ENCODE measurements at places on chromosomes 4 and X. TPM values are rescaled to one million over a fixed set of nuclear protein-coding genes. Genes with fewer than 3 reads are reported as not detected.

HSFX1 gene
- 0.76 TPM for total RNA-seq

LPAR4 gene
- not detected for total RNA-seq

FRG2 gene
- total RNA-seq = not detected

DNA sequence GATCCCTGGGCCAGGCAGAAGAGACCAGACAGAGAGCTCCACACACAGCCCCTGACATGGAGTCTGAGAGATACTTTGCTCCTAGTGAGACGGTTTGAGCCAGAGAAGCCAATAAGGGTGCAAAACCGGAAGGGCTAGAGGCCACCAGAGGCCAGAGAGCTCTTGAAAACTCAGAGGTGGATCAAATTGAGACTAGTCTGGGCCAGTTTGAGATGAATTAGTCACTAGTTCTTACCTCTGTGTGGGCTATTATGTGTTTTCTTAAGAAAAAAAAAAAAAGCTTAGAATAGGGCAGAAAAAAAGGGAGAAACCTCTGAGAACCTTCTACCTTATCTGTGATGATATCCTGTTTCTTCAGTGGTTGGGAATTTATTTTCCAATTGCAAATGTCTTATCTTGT lies 110.4 kb upstream of the EDNRA start:
- no peaks in the 10 kb centered on the region for H3K36me3 ChIP-seq
- H3K27me3 ChIP-seq = no peaks in the 10 kb centered on the region
- H3K4me1 ChIP-seq = no peaks in the 10 kb centered on the region
- DNase-seq = no peak

DNA sequence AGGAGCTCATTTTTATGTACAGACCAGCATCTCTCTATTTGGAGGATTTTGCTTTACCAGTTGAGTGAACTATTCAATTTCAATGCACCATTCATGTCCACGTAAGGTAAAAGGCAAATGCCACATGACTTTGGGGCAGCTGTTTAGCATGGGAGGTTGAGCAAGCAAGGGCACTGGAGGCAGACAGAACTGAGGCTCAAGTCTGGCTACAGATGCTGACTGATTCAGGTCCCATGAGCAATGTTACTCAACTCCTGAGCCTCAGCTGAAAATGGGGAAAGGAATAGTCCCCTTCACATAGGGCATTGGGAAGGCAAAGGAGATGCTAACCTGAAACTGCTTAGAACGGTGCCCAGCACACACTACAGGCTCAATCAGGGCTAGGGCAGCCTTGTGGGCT lies 93.0 kb upstream of the MTM1 start:
- H3K4me3 ChIP-seq = no peak overlapping the region
- H3K4me1 ChIP-seq = peaks cover 18% of the 10 kb centered on the region
- no peaks in the 10 kb centered on the region for H3K36me3 ChIP-seq
- no peak overlapping the region for H3K27ac ChIP-seq
- no peak for DNase-seq
- no peaks in the 10 kb centered on the region for H3K27me3 ChIP-seq

DNA sequence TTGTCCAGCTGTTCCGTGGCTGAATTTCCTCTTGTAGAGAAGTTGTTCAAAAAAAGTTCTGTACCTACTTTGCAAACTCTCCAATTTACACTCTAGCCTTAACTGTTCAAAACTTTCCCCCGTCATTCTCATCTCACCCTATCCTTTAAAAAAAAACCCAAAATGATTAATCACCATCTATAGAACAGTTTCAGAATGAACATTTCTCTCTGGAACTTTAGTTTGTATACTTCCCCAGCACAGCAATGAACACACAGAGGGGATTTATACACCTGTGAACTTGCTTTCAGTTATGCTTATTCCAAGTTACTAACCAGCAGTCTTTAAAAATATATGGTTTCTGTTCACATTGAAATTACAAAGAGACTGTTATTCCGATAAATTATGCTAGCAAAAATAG lies 1.2 kb downstream of the GEMIN8 start:
- peak overlapping the region; percentile 98 for H3K27ac ChIP-seq
- peak overlapping the region; percentile 63 for H3K4me3 ChIP-seq
- H3K4me1 ChIP-seq = peaks cover 19% of the 10 kb centered on the region
- H3K27me3 ChIP-seq = no peaks in the 10 kb centered on the region
- H3K36me3 ChIP-seq = no peaks in the 10 kb centered on the region

GRCh38 chr4:147088146-147088545 lies 142.5 kb upstream of the TTC29 start:
- H3K27ac ChIP-seq = no peak overlapping the region
- H3K4me1 ChIP-seq = peaks cover 4% of the 10 kb centered on the region
- H3K27me3 ChIP-seq = peaks cover 44% of the 10 kb centered on the region

GRCh38 chr4:121668368-121669162 lies 28.2 kb downstream of the ANXA5 start:
- H3K4me3 ChIP-seq = no peak overlapping the region
- H3K27ac ChIP-seq = no peak overlapping the region
- peaks cover 6% of the 10 kb centered on the region for H3K4me1 ChIP-seq
- peaks cover 25% of the 10 kb centered on the region for H3K36me3 ChIP-seq
- H3K27me3 ChIP-seq = no peaks in the 10 kb centered on the region
- DNase-seq = no peak

- H3K27me3 ChIP-seq = peaks cover 42% of the 10 kb centered on the region
- no peaks in the 10 kb centered on the region for H3K36me3 ChIP-seq
- no peak for DNase-seq
- no peak overlapping the region for H3K4me3 ChIP-seq
Measured at GRCh38 chr4:83772685-83773084, 236.8 kb downstream of the GPAT3 start.

DNA sequence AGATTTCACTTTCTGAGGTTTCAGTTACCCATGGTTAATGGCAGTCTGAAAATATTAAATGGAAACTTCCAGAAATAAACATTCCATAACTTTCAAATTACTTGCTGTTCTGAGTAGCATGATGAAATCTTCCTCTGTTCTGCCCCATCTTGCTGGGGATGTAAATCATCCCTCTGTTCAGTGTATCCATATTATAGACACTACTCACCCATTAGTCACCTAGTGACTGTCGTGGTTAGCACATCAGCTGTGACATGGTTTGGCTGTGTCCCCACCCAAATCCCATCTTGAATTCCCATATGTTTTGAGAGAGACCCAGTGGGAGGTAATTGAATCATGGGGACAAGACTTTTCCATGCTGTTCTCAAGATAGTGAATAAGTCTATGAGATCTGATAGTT lies 125.5 kb upstream of the GIMD1 start:
- no peaks in the 10 kb centered on the region for H3K4me1 ChIP-seq
- no peak for DNase-seq

DNA sequence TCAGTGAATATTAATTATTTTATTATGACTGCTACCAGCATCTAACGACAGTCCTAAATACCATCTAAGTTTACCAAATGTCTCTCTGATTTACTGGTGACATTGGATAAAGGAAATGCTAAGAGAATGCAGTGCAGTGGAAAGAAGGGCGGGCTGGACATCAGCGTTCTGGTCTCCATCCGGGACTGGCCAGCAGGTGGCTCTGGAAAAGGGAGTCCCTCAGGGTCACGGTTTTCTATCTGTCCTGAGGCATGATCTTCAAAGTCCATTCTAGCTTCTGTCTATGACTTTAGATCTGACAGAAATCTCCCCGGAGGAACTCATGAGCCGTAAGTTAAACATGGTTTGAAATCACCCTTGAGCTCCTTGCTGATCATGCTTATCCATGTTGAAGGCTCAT lies 3.3 kb downstream of the TRIM2 start:
- H3K27me3 ChIP-seq = no peaks in the 10 kb centered on the region
- no peaks in the 10 kb centered on the region for H3K36me3 ChIP-seq
- peak overlapping the region; percentile 21 for H3K27ac ChIP-seq

DNA sequence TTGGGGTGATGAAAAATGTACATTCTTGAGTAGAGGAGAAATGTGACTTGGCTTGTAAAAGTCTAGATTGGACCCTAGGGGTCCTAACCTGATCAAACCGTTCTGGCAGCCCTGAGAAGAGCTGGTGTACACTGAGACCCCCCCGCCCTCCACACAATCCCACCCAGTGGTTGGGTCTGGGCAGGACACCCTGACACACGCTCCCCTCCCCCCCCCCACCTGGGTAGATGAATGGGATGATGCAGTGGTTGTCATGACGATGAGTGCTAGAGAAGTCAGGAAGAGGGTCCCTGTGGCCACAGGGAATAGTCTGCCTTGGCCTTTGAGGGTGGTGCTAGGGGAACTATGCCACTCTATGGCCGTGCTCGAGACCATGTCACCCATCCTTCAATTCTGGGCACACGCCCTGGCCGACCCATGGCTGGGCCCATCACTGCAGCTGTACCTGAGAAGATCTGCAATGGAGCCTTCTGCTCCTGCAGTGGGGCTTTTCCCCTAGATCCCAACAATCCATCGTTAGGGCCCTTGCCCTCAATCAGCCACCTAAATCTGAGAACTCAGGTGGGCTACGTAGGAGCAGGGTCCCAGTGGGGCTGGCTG lies 4.4 kb downstream of the CDK16 start:
- no peak for DNase-seq
- no peaks in the 10 kb centered on the region for H3K36me3 ChIP-seq
- H3K4me1 ChIP-seq = peaks cover 26% of the 10 kb centered on the region
- H3K4me3 ChIP-seq = no peak overlapping the region
- H3K27me3 ChIP-seq = no peaks in the 10 kb centered on the region
